Fibroblast of mammary gland (primary cell): ENCODE measurements at places on chromosomes 7 and 10.

- no peak for DNase-seq
Measured at GRCh38 chr10:16931930-16932329, 114.7 kb upstream of the RSU1 start.

DNA sequence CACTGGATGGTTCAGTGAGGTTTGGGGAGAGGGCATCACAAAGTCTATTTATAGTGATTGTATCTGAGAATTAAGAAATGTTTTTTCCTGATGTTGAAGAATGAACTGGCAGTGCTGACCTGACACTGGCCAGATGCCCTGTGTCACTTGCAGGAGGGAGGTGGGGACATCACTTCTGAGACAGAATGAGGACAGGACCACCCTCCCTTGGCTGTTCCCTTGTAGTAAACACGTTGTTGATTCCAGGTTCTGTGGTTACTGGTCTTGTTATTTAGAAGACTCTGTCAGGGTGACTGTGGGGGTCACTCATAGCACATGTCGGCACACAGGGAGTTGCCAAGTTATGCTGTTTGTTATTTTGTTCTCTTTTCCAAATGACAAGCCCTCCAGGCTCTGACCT is 126.4 kb downstream of the ADCY1 start:
- no peak for DNase-seq

DNA sequence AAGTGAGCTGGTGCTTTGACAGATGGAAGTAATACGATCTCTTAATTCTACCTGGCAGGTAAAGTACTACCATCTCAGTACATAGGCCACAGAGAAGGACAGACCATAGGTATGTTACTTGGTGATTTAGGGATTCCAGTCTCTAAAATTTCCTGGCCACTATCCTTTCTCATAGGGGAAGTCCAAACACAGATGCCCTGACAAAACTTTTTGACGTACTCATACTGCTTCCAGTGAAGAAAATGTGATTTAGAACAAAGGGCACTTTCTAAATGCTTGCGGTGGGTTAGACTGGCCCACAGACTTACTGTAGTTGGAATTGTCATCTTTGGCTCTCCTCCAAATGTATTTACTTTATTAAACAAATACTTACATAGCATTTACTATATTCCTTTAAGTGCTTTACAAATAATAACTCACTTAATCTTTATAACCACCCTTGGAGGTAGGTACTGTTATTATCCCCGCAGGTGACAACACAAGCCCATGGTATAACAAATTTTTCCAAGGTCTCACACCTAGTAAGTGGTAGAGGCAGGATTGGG is 3.0 kb downstream of the PI4K2A start:
- no peak for DNase-seq

DNA sequence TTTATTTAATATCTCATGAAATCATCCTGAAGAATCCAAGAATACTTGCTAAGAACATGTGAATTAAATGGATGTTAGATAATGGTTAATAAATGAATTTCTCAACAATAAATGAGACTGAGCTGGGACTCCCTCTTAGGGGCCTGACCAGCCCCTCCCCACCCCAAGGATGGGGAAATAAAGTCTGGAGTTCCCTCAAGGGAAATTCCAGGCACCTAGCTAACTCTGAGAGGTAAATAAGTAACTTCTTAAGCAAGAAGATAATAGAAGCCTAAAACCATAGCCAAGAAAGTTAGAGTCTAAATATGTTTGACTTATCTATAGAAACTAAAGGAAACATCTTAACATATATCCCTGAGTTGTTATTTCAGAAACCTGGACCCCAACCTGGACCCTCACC is 32.2 kb upstream of the PPP1R9A start:
- no peak for DNase-seq

DNA sequence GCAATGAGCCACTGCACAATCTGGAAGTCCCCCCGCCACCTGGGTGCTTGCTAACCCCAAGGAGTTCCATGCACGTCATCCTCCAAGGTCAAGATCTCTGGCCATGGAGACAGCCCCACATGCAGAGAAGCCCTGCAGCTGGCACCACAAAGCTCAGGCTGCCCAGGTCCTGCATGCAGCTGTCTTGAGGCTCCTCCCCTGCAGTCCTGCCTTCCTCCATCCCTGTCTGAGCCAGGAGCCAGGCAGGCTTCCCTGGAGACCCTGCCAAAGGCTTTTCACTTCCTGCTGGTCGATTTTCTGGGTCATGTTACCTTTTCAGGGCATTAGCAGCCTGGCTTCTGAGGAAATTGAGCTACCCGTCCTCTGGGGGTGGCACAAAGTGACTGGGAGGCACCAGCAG is 12.5 kb upstream of the TMEM72 start:
- no peak for DNase-seq

GRCh38 chr7:95435422-95435780 is 573 bp upstream of the PON2 start:
- DNase-seq: no peak

GRCh38 chr7:43565786-43566185 is 17.1 kb upstream of the STK17A start:
- peak; percentile 21 for DNase-seq

DNA sequence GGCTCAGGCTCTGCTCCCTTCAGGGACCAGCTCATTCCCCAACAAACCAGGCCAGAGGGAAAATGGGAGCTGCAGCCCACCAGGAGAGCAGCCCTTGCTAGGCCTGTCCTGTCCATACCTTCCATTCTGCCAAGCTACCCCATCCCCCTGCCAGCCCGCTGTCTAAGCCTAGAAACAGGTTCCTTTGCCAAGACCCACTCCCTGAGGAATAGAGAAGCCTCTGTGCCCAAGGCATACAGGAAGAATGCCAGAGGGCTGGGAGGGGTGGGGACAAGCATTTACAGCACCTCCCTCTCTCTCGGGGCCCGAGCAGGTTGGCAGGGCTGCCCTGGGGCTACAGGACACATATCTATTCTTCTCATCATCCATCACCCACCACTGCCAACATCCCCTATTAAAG is 178.3 kb downstream of the GRID1 start:
- DNase-seq: no peak

- no peak for DNase-seq
Measured at GRCh38 chr10:51666456-51666855, 32.9 kb downstream of the CSTF2T start.

- no peak for DNase-seq
Measured at GRCh38 chr7:123338688-123339087, 138.9 kb upstream of the SLC13A1 start.
